Pulmonary artery endothelial cell (primary cell): ENCODE measurements at places on chromosomes 12 and 14. TPM values are rescaled to one million over a fixed set of nuclear protein-coding genes. Genes with fewer than 3 reads are reported as not detected.

Gene APOF
- not detected in 2 replicates for total RNA-seq

Gene EXOC3L4
- total RNA-seq = not detected in 2 replicates

Gene TRHDE
- total RNA-seq = not detected in 2 replicates

Gene NRXN3
- total RNA-seq = 0.04 and 0.07 TPM in 2 replicates

Gene FGF23
- total RNA-seq = not detected in 2 replicates

Gene VDR
- total RNA-seq = 0.26 and 0.67 TPM in 2 replicates

Gene GOLT1B
- total RNA-seq = 24.9 and 30.6 TPM in 2 replicates

DNA sequence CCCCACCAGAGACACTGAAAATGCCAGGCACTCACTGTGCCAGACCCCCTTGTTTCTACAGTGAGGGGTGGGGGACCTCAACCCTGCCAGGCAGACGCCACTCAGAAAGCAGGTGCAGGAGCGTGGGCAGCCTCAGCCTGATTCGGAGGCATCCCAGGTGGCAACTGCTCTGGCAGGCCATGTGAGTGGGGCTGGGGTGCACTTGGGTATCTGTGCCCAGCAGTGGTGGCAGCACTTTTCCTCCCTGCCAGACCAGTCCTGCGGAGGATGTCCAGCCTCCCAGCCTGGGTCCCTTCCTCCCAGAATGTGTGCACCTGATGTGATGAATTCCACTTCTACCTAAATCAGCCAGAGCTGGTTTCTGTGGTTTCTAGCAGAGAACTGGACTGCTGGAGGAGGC lies 13.4 kb upstream of the TTC7B start:
- no peak for DNase-seq

GRCh38 chr12:124557518-124558223 lies 9.7 kb downstream of the NCOR2 start:
- DNase-seq = no peak

- no peak for DNase-seq
Observed at GRCh38 chr12:68977909-68978610, 45.1 kb upstream of the CPM start.

- DNase-seq = no peak
Observed at GRCh38 chr12:66739940-66740651, 61.2 kb upstream of the GRIP1 start.

DNA sequence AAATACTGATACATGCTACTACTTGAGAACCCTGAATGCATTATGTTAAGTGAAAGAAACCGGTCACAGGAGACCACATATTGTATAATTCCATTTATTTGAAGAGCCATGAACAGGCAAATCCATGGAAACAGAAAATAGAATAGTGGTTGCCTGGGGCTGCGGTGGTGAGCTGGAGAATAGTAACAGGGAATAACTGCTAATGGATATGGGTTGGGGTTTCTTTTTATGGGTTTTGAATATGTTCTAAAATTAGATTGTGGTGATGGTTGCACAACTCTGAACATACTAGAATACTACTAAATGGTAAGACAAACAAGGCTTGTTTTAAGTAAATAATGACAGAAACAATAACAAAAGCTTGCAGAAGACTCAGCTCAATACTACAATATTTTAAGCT lies 293.0 kb downstream of the BTG1 start:
- no peak for DNase-seq

DNA sequence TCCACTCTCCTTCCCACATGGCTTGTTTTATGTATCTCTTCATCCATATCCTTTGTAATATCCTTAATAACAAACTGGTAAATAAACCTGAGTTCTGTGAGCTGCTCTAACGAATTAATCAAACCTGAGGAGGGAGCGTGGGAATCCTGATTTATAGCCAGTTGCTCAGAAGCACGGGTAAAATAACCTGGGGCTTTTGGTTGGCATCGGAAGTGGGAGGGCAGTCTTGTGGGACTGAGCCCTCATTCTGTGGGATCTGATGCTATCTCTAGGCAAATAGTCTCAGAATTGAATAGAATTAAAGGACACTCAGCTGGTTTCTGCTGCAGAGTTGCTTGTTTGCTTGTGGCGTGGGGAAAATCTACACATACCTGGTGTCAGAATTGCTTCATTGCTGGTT lies 17.5 kb upstream of the LDHB start:
- DNase-seq = no peak

- no peak for DNase-seq
Observed at GRCh38 chr14:84856751-84857534, 673.0 kb upstream of the FLRT2 start.

DNA sequence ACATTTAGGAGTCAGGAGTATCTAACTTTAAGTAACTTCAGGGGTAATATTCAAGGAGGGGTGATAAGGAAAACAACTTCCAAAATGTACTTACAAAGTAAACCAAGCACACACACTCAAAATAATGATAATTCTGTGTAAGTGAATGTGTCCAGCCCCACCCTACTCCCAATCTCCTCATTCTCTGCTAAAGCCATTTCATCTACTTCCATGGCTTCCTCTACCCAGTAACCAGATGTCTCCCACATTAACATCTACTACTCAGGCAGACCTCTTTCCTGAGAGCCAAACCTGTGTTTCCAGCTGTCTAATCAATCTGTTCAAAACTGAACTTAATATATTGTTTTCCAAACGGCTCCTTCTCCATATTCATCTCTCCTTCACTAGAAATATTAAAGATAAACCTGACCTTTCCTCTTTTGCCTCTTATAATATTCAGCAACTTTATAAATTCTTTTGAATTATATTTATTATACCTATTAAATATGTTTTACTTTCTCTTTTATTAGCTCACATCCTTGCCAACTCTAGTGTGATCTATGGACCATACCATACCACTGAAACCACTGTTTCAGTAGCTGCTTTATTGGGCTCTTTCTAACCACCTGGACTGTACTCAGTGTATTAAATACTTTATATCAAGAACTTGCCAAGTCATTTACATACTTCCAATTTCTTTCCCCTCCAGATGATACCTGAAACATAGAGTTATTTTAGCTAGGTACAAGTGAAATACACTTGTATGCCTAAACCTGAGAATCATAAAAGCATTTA lies 170.7 kb downstream of the PPFIA2 start:
- DNase-seq = no peak

- DNase-seq = no peak
Observed at GRCh38 chr12:47111392-47111778, 31.6 kb upstream of the AMIGO2 start.

DNA sequence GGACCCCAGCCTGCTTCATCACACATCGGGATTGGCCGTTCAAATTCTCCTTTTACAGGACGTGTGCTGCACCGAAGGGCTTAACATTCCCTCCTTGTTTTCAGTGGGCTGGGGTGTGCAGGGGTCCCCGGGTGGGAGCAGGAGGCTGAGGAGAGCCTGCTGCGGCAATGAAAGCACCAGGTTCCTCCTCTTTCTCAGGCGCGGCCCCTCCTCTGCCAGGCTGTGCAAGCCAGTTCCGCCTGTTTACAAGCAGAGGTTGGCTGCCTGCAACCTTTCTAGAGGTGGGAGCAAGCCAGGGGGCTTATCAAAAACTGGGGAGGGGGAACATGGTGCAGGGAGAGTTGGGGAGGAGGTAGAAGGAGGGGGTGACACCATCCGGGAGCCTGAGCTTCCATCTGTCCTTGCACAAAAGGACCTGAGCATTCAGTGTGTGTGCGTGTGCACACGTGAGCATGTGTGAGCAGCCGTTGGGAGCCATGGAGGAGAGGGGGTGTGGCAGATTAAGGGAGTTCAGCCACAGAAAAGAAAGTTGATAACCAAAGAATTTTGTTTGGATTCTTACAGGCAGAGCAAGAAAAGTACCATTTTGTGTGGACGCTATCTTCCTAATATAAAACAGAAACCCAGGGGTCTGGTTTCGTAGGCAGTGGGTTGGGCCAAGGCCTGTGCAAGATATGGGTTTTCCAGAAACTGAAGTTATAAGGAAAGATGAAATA lies 108.8 kb upstream of the RFLNA start:
- no peak for DNase-seq

- DNase-seq = no peak
Observed at GRCh38 chr14:68704736-68705720, 87.8 kb downstream of the ZFP36L1 start.

- DNase-seq = no peak
Observed at GRCh38 chr12:123550700-123551099, 17.2 kb upstream of the RILPL1 start.

DNA sequence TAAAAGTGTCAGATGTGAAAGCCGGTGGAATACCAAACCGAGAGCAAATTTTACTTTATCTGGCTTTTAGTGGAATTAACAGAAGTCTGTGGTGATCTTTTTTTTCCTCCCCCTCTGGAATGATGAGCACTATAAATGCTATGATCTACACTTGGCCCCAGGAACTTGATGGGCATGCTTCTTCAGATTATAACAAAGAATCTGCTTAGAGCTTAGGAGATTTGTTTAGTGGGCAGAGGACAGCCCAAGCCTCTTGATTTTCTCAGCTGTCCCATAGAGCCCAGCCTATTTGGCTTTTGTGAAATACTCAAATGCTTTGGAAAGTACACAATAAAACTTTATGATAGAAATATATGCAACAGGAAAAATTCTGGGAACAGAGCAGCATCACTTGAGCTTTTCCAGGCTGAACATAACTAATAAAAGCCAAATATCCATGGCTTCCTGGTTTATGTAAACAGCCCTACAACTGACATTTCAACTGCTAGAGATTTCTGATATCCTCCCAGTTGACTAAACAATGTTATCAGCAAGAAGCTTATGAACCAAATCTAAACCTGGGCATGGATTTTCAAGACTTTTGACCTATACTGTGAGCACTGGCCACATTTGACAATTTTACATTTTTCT lies 149.6 kb downstream of the PLXNC1 start:
- peak; percentile 17 for DNase-seq

- DNase-seq = no peak
Observed at GRCh38 chr12:120012067-120012621, 23.1 kb downstream of the BICDL1 start.

DNA sequence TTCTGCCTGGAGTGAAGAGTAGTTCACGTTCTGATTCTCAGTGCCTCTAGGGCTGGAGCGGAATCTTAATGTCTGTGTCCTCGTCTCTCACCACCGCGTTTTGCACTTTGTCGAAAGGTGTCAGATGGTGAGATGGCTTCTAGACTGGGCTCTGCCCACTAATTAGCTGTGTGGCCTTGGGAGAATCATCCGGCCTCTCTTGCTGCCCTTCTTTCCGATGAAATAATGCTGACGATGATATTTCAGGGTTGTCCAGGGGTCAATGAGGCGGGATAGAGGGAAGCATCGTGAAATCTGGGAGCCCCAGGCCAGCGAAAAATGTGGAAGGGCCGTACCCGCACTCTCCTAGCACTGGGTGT lies 811 bp upstream of the GALNT16 start:
- no peak for DNase-seq
